ENCODE measurements at places on chromosomes 1 and 21. TPM values are rescaled to one million over a fixed set of nuclear protein-coding genes. Genes with fewer than 3 reads are reported as not detected.

- ATAC-seq, result peak; percentile 54
These were observed 7.3 kb upstream of the TTC4 start for GRCh38 chr1:54708385-54708784.

GRCh38 chr21:41124641-41125201, 43.2 kb upstream of the BACE2 start:
- ATAC-seq, result no peak

DNA sequence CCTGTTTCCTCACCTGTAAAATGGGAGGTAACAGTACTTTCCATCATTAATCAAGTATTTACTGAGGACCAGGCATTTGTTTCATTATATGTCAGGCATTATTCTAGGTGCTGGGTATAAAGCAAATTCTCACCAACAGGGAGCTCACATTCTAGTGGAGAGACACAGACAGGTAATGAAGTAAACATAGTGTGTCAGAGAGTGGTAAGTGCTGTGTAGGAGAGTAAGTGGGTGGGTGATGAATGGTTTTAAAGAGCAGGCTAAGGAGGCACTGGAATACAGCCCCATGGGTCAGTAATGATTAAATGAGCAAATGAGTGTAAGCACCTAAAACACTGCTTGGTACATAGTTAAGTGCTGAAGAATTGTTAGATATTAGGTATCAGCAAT, 60.4 kb downstream of the DNTTIP2 start:
- no peak for ATAC-seq

DNA sequence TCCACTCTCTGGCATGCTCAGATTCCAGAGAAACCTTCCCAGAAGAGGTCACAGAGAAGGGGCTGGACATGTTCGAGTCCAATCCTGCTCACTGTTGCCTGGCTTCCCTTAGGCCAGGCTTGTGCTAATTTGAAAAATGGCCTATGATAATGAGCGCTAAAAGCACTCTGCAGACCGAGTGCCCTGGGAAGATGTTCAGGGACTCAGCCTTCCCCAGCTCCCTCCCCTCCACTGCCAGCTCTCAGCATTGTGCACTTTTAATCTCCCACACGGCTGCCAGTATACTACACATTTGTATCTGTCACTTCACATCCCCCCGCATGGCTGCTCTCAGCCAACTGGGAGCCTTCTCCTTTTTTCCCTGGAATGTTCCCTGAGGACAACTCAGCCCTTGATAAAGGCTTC, 24.1 kb downstream of the FAM163A start:
- ATAC-seq, result no peak

- ATAC-seq, result no peak
These were observed 113.7 kb downstream of the ZSCAN20 start for GRCh38 chr1:33586106-33586505.

DNA sequence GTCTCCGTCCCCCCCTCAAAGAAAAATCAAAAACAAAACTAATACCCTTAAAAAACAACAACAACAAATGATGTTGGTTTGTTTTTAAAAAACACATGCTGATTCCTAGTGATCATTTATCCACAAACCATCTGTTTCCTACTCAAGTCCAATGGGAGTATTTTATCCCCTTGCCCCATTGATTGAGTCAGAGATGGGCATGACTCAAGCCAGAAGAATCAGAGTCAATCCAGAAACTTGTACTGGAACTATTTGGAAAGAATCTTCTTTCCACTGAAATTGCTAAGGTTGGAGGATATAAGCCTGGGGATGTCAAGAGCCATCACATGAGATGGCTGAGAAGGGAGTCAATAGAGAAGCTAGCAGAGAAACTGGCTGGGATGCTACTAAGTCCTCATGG, 176.4 kb downstream of the MIS18A start:
- ATAC-seq, result no peak

- ATAC-seq, result no peak
These were observed 5.3 kb upstream of the AMIGO1 start for GRCh38 chr1:109514846-109515245.

MAP1LC3C gene
- total RNA-seq, result not detected

GRCh38 chr1:175737451-175737850, 5.9 kb downstream of the TNR start:
- ATAC-seq, result no peak

DNA sequence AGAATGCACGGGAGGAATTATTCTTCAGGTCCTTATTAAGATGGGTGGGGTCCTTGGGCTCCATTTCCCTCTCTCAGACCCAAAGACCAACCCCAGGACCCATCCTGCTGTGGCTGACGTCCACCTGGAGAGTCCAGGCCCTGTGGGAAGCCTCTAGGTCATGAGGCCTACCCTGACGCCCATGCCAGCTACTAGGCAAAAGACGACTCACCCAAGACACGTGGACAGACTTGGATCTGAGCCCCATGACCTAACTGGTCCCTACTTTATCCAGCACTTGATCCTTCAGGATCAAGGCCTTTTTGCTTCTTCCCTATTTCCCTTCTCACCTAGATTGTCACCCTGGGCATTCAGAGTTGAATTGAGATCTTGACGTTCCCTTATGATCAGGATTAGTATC, 56.0 kb upstream of the CASZ1 start:
- no peak for ATAC-seq

DNA sequence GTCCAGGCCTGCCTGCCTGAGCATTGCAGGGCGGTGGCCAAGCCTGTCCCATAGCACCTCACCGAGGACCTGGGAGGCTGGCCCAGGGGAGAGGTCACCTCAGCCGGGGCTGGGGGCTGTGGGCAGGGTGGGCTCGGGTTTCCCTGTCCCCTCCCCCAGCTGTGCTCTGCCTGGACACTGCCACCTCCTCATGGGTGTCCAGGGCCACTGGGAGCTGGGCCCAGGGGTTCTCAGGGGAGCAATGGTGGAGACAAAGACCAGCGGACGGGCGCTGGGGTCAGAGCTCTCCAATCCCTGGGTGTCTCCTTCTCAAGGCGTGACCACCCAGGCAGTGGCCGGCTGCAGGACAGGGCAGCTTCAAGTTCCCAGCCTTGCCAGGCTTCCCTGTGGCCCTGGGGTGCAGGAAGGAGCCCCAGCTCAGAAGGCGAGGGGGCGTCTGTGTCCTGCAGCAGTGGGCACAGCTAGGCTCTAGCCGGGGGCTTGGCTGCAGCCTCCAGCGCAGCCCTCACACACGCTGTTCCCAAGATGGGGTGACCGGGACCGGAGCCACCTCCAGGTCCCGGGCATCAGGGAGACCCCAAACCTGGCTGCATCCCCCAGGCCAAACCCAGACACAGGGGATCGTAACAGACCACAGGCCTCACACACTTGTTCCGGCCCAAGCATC, 29.0 kb downstream of the TP73 start:
- peak; percentile 49 for ATAC-seq

DNA sequence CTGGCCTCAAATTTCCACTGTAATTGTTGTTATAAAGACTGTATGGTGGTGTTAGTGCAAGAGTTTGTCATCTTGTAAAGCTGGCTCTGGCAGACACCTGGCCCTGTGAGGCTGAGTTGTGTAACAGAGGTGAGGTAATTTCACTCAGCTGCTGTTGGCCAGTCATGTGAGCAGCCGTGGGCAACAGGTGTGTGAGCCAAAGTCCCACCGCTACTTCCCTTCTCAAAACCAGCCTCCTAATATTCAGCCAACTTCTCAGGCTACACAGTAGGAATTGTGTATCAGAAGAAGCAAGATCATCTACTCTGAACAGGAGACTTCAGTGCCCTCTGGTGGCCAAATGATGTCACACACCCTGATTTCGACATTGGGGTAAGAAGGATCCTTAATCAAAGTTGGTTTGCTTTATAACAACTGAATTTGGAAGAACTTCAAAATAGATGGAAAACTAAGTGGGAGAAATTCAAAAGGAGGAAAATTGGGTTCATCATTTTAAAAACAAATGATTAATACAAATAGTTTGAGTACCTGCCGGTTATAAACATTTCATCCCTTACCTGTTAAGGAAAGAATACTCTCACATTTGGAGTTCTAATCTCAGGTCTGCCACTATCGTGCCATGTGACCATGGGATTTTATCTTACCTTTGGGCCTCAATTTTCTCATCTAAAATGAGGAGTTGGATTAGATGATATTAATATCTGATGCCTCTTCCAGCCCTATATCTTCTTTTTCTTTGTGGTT, 2.6 kb upstream of the CREG1 start:
- ATAC-seq, result peak; percentile 49

DNA sequence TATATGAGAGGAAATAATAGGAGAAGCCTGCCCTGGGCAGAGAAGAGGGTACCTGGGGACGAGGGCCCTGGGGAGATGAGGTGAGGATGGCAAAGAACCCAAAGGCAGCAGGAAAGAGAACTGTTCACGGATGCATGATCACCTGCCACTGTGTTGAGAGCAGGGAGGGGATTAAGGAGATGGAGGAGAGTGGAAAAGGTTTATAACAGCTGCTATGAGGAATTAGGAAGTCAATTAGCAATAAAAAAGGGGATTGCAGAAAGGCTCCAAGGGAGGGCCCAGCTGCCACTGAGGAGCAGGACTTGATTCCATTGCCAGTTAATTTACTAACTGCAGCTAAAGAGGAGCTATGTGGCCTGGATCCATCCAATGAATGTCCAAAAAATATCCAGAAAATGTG, 61.1 kb downstream of the GFI1 start:
- ATAC-seq, result no peak

- peak; percentile 60 for ATAC-seq
These were observed 8.3 kb upstream of the RNF19B start for GRCh38 chr1:32972814-32973428.

TEKT2 gene
- total RNA-seq, result not detected

DNA sequence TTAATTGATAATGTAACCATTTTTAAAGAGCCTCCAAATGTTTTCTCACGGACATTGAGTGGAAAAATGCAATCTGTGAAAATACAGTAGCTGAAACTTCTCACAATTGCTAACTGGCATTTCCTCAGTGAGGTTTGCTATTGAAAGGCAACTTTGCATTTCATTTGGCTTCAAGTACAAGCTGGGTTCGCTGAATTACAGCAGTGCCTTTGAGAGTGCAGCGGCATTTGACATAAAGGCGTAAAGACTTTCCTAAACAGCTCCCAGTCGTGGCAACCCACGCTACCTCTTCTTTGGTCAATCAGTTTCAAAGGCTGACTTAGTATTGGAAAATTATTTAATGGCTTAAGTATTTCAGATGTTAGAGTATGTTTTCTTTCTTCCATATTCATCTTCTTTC, 39.3 kb upstream of the ZBTB18 start:
- ATAC-seq, result no peak

OR2L2 gene
- total RNA-seq, result not detected

MAN1A2 gene
- total RNA-seq, result 26.5 TPM

CATSPERE gene
- total RNA-seq, result 0.64 TPM

DNA sequence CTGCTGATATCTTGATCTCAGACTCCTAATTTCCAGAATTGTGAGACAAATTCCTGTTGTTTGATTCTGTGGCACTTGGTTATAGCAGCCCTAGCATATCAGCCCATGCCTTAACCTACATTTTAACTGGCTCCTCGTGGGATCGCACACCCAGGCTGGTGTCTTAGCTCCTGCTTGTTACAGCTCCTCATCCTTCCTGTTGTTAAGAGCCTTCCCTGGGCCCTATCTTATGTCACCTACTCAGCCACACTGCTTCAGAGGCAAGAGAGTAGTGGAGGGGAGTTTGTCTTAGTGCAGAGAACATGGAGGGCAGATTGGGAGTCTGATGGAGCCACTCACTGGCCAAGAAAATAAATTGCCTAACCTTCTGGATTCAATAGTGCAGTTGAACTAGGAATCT, 131.0 kb downstream of the ROR1 start:
- ATAC-seq, result no peak

DNA sequence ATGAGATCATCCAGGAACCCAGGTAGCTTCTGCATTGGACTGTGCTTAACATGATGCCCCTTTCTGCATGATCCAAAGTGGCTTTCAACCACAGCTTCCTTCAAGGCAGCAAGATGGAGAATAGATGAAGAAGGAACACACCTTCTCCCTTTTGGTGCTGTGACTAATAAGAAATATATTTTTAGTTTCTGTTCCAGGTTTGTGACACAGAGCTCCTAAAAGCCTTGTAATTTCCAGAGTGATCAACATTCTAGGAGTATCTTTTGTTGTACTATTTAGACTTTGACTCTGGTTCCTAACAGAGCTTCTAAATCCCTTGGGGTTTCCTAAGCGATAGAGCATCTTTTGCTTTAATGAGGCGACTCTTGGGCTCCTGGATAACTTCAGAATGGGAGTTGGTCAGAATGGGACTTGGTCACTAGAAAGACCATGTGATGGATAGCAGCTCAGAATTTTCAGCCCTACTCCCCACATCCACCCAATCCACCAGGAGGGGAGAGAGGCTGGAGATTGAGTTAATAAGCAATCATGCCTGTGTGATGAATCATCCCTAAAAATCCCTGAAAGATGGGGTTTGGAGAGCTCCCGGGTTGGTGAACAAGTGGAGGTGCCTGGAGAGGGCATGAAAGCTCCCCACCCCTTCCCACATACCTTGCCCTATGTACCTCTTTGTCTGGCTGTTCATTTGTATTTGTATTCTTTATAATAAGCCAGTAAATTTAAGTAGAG, 134.8 kb downstream of the FGGY start:
- no peak for ATAC-seq

KLHDC9 gene
- total RNA-seq, result 4.5 TPM

GRCh38 chr1:229582011-229582694, 23.6 kb upstream of the ABCB10 start:
- peak; percentile 77 for ATAC-seq

FCAMR gene
- 0.08 TPM for total RNA-seq

SLAMF6 gene
- total RNA-seq, result 0.28 TPM

DNA sequence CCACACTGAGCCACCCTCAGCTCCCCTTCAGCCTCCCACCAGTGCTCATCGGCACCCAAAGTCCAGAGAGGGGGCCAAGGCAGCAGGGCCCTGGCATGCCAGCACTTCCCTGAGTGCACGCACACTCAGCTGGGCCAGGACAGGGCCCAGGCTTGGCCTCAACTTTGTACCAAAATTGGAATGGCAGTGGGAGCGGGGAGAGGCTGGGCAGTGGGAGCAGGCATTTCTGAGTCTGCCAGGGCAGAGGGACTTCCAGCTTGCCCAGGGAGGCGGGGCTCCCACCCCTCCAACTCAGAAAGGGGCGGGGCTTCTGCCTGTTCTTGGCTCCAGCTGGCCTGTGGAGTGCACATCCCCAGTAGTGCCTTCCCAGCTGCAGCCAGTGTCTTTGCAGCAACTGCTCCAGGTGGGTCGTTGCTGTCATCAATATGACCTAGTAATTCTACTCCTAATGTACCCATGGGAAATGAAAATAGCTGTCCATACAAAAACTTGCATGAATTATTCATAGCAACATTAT, 10.3 kb upstream of the SNX7 start:
- no peak for ATAC-seq

DNA sequence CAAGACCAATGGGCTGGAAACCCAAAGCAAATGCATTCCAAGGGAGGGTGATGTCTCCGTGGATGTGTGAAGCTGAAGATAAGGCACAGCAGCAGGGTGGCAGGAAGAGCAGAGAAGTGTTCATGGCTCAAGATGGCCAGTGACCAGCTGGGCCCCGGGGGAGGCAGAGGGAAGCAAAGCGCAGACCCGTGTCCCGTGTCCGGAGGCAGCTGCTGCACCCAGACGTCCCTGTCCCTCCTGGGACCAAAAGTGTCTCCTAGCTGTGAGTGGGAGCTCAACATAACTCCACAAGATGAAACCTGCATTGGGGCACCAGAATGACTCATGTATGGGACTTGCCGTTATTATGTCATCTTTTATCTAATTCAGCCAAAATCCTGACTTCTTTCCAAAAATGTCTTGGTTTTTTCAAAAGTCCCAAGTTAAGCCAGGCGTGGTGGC, 118.2 kb downstream of the RIPK4 start:
- ATAC-seq, result peak; percentile 53
